Pancreas (tissue), 10 donors: ENCODE measurements at places on chromosomes 13 and 19. TPM values are rescaled to one million over a fixed set of nuclear protein-coding genes. Genes with fewer than 3 reads are reported as not detected.

The ZNF28 gene
- total RNA-seq, result 6.8 TPM

The DENND1C gene
- 0.59 TPM for total RNA-seq

The ZNF628 gene
- 4.3 TPM for total RNA-seq

The MEDAG gene
- total RNA-seq, result 5.9 TPM

The OSCAR gene
- 2.6 TPM for total RNA-seq

The CERS1 gene
- total RNA-seq, result 0.75 TPM

DNA sequence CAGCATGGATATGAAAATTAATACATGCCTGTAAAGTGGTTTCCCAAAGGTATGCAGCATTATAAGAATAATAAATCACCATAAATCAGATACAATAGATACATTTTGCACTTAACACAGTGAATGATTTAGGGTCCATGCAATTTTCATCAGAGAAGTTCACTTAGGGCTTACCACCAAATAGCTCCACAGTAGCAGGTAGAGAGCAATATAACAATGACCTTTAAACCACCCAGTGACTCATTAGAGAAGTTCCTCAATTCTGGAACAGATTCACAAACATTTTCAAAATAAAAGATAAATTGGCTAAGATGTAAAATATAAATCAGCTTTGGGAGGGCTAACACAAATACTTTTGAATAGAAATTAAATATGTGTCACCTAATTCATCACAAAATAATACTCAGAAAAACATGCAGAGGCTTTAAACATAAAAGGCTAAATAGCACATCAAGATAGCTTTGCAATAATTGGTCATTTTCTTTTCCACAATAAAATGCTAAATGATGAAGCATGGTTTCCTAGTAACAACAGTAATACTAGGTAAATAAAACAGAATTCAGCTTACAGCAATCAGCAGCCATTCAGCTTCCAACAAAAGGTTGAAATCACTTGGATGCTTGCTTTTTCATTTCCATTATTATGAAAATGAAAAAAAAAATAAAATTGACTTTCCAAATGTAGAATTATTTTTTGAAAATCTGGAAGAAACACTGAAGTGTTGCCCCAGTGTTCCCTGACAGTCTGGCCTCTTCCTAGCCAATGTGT, 84.3 kb upstream of the NBEA start:
- no peaks in the 10 kb centered on the region for H3K36me3 ChIP-seq
- H3K4me1 ChIP-seq, result no peaks in the 10 kb centered on the region
- H3K27ac ChIP-seq, result no peak overlapping the region
- DNase-seq, result no peak
- no peaks in the 10 kb centered on the region for H3K27me3 ChIP-seq

DNA sequence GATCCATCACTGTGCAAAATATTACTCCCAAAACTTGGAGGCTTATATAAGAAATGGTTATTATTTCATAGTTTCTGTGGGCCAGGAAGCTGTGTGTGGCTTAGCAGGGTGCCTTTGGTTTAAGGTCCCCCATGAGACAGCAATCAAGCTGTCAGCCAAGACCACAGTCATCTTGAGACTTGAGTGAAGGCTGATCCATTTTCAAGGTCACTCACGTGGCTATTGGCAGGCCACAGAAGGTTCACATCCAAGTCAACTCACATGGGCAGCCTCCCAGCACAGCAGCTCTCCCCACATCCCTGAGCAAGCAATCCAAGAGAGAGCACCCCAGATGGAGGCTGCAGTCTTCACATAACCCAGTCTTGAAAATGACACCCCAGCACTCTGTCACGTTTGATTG, 537.4 kb downstream of the MYO16 start:
- H3K4me1 ChIP-seq, result no peaks in the 10 kb centered on the region
- no peak overlapping the region for H3K4me3 ChIP-seq
- DNase-seq, result no peak
- H3K27me3 ChIP-seq, result no peaks in the 10 kb centered on the region

DNA sequence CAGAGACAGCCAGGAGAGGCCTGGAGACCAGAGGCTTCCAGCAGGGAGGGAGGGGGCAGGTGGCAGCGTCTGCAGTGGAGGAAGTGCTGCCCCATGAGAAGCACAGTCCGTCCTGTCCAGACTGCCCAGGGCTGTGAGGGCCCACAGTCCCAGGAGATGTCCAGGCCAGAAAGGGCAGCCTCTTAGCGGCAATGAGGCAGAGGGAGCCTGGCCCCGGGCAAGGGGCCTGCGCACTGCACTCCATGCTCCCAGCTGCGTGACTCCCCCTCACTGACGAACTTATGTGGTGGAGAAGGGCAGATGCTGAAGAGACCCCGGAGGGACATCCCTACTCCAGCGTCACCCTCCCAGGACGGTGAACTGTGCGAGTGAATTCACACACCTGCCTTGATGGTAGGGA, 115.3 kb downstream of the SOX1 start:
- no peak for DNase-seq
- H3K36me3 ChIP-seq, result no peaks in the 10 kb centered on the region
- H3K4me1 ChIP-seq, result no peaks in the 10 kb centered on the region
- H3K4me3 ChIP-seq, result no peak overlapping the region
- H3K27me3 ChIP-seq, result no peaks in the 10 kb centered on the region

- H3K27me3 ChIP-seq, result no peaks in the 10 kb centered on the region
- H3K4me1 ChIP-seq, result no peaks in the 10 kb centered on the region
- H3K4me3 ChIP-seq, result no peak overlapping the region
- DNase-seq, result no peak
Measured at GRCh38 chr13:83327091-83327490, 555.2 kb downstream of the SLITRK1 start.

- H3K4me1 ChIP-seq, result no peaks in the 10 kb centered on the region
- H3K27me3 ChIP-seq, result no peaks in the 10 kb centered on the region
- H3K36me3 ChIP-seq, result no peaks in the 10 kb centered on the region
- H3K27ac ChIP-seq, result no peak overlapping the region
Measured at GRCh38 chr13:97534540-97534939, 100.6 kb downstream of the RAP2A start.

DNA sequence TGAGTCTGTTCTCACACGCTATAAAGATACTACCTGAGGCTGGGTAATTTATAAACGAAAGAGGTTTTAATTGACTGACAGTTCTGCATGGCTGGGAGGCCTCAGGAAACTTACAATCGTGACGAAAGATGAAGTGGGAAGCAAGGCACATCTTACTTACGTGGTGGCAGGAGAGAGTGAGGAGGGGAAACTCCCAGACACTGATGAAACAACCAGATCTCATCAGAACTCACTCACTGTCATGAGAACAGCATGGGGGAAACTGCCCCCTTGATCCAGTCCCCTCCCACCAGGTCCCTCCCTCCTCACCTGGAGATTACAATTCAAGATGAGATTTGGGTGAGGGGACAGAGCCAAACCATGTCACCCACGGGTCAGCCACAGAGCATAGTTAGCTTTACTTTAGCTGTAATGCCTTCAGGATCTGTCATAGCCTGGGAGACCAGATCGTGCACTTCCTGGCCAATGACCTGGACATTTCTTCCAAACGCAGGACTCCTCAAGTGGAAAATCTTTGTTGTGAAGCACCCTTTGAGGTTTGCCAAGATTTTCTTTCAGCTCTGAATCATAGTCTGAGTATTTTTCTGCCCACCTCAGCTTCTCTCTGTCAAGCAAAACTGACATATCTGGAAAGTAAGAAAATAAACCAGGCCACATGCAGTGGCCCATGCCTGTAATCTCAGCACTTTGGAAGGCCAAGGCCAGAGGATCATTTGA, 25.2 kb upstream of the HIF3A start:
- DNase-seq, result no peak
- no peak overlapping the region for H3K4me3 ChIP-seq
- H3K27me3 ChIP-seq, result no peaks in the 10 kb centered on the region
- H3K27ac ChIP-seq, result no peak overlapping the region

GRCh38 chr13:79999601-80000000, 341.3 kb downstream of the SPRY2 start:
- no peak for DNase-seq
- H3K36me3 ChIP-seq, result no peaks in the 10 kb centered on the region
- H3K27me3 ChIP-seq, result no peaks in the 10 kb centered on the region
- no peak overlapping the region for H3K4me3 ChIP-seq
- no peaks in the 10 kb centered on the region for H3K4me1 ChIP-seq

GRCh38 chr13:98524793-98525192, 52.1 kb downstream of the STK24 start:
- H3K4me1 ChIP-seq, result peaks cover 13% of the 10 kb centered on the region
- no peak overlapping the region for H3K4me3 ChIP-seq
- DNase-seq, result no peak

GRCh38 chr19:33385956-33386355, 12.4 kb downstream of the CEBPG start:
- no peaks in the 10 kb centered on the region for H3K36me3 ChIP-seq
- no peaks in the 10 kb centered on the region for H3K4me1 ChIP-seq
- no peak for DNase-seq
- H3K27me3 ChIP-seq, result no peaks in the 10 kb centered on the region
- H3K27ac ChIP-seq, result no peak overlapping the region

DNA sequence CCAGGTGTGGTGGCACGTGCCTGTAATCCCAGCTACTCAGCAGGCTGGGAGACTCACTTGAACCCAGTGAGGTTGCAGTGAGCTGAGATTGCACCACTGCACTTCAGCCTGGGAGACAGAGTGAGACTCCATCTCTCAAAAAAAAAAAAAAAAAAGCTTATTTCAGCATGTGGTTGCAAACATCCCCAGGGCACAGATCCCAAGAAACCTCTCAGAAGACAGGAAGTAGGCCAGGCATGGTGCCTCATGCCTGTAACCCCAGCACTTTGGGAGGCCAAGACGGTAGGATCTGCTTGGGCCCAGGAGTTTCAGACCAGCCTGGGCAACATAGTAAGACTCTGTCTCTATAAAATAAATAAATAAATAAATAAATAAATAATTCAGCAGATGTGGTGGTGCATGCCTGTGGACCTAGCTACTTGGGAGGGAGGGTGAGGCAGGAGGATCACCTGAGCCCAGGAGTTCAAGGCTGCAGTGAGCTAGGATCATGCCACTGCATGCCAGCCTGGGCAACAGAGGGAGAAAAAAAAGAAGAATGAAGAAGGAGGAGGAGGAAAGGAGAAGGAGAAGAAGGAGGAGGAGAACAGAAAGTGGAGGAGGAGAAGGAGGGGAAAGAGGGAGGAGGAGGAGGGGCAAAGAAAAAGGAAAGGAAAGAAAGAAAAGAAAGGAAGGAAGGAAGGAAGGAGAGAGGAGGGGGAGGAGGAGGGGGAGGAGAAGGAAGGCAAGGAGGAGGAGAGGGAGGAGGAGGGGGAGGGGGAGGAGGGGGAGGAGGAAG, 4.3 kb upstream of the LRRC8E start:
- no peaks in the 10 kb centered on the region for H3K27me3 ChIP-seq
- no peaks in the 10 kb centered on the region for H3K4me1 ChIP-seq
- no peak overlapping the region for H3K4me3 ChIP-seq
- no peak overlapping the region for H3K27ac ChIP-seq
- H3K36me3 ChIP-seq, result no peaks in the 10 kb centered on the region
